ENCODE measurements at places on chromosomes 5 and 9. TPM values are rescaled to one million over a fixed set of nuclear protein-coding genes. Genes with fewer than 3 reads are reported as not detected.
A peak's percentile ranks its signal among the peaks of the same experiment; 100 is the strongest.

The SEMA4D gene
- total RNA-seq = 2.8 TPM

- no peak for DNase-seq
Measured at GRCh38 chr9:36858805-36859375, 175.2 kb downstream of the PAX5 start.

- DNase-seq = no peak
Measured at GRCh38 chr9:109737295-109737694, 42.7 kb upstream of the PALM2AKAP2 start.

GRCh38 chr9:122016309-122016708 is 76.8 kb downstream of the TTLL11 start:
- DNase-seq = peak; percentile 15

DNA sequence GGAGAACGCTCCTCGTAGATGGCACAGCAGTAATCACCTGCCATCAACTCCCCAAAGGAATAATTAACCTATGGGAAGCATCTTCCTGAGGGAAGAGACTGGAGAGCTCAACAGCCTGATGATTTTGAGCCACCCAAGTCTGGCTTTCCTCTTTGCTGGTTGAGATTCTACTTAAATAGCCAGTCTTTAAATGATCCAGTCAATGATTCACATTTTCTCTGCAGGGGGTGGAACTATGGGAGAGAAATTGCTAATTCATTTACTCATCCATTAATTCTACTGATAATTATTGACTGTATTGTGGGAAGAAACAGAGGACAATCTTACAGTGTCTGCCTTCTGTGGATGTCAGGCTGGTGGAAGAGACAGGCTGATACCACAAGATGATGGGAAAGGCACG is 355.0 kb upstream of the PANK3 start:
- no peak for DNase-seq

The ADRA1B gene
- total RNA-seq = 0.07 TPM

DNA sequence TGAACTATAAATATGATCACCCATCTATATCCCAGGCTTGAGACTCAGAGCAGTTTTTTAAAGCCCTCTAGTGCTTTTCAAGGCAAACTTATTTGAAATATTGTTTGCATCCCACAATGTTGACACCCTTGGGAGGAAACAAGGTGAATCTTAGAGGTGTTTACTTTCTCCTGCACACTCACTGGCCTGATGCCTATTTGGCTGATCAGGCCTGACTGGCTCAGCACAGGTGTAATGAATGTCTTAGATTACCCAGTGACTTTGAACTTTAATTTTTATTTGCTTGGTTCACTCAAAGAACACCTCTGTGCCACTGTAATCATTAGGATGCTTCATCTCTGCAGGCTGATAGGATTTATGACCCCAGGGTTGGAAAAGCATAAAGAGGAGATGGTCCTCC is 158.3 kb downstream of the KCTD16 start:
- DNase-seq = no peak

The HEXB gene
- 165 TPM for total RNA-seq

GRCh38 chr5:132296412-132297016 is 2.3 kb downstream of the SLC22A4 start:
- DNase-seq = peak; percentile 95

DNA sequence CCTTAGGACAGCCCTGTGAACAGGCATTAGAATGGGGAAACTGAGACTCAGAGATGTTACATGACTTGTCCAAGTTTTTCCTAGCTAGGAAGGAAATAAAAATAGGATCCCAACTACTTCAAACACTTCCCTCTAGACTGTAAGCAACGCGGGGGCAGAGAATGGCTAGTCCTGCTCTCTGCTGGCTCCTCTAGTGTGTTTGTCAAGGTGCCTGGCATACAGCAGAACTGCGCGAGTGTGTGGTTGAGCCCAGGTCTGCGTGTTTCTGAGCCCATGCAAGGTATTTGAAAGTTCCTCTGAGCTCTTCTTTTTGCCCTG is 152.5 kb downstream of the MACROH2A1 start:
- no peak for DNase-seq

DNA sequence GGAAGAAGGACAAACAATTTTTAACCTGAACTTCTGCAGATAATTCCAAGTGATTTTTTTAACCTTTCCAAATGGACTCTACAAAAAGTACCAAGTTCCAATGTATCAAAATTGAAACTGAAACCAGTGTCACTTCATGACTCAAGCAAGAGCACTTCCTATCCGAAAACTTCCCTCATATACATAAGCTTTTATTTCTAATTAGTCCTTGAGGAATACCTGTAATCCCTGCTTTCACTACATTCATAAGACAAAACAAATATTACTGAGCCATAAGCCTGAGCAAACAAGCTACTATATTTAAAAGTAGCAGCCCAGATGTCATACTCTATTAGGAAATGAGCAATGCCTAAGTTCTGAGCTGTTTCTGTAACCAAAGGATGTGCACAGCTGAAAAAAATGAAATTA is 224.4 kb downstream of the EBF1 start:
- DNase-seq = no peak

The PTRH1 gene
- total RNA-seq = 40.4 TPM

- DNase-seq = no peak
Measured at GRCh38 chr9:133163504-133164172, at the start of gene GBGT1. GBGT1 (minus strand) TSS chr9:133163914; CDS start chr9:133162412, 1,502 bp downstream.

The PCDHGA6 gene
- total RNA-seq = 1.3 TPM

- DNase-seq = no peak
Measured at GRCh38 chr9:10614196-10614800, 1.5 kb upstream of the PTPRD start.

The ZNF608 gene
- total RNA-seq = 21.6 TPM

GRCh38 chr5:112535356-112535755 is 116.3 kb upstream of the EPB41L4A start:
- DNase-seq = no peak

GRCh38 chr9:85216601-85217000 is 525.2 kb downstream of the AGTPBP1 start:
- DNase-seq = no peak

DNA sequence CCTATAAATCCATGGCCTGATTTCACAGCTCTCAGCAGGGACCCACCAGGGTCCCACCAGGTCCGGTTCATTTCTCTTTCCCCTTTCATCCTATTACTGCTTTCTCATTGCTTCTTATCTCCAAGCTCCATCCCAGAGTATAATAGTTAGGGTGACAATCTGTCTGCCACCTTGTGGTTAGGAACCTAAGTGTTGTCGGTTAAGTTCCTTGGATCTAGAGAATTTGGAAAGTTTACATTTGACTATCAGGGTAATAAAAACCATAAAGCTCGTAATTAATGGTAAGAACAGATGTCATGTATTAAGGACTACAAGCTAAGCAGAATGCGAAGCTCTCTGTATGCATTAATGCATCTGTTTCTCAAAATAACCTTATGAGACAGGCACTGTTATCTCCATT is 259.1 kb downstream of the SH3GL2 start:
- no peak for DNase-seq

The TAF11L13 gene
- not detected for total RNA-seq

DNA sequence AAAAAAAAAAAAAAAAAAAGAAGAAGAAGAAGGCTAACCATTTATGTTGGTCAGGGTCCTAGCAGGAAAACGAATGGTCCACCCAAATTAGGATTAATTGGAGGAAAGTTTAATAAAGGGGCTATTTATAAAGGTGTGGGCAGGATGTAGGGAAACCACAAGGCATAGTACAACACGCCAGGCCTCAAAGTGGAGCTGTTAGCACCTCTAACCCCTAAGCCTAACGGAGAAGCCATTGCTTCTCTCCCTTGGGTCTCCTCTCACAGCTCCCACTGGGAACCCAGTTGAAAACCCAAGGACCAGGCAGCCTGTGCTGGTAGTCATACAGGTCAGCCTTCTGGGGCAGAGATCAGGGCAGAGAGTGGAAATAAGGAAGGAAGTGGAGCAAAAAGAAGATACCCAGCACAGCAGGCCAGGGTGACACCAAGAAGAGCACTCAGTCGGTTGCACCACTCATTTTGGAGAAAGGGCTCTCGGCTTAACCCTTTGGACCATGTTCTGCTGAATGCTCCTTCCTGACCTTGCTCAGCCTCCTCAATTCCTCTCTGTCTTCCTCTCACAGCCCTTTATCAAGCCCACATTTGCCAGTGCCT is 8.8 kb upstream of the GLIPR2 start:
- no peak for DNase-seq

- no peak for DNase-seq
Measured at GRCh38 chr9:96156171-96156974, 145.6 kb downstream of the HSD17B3 start.

GRCh38 chr5:147085409-147085808 is 149.4 kb upstream of the STK32A start:
- no peak for DNase-seq

The PAM gene
- 199 TPM for total RNA-seq

DNA sequence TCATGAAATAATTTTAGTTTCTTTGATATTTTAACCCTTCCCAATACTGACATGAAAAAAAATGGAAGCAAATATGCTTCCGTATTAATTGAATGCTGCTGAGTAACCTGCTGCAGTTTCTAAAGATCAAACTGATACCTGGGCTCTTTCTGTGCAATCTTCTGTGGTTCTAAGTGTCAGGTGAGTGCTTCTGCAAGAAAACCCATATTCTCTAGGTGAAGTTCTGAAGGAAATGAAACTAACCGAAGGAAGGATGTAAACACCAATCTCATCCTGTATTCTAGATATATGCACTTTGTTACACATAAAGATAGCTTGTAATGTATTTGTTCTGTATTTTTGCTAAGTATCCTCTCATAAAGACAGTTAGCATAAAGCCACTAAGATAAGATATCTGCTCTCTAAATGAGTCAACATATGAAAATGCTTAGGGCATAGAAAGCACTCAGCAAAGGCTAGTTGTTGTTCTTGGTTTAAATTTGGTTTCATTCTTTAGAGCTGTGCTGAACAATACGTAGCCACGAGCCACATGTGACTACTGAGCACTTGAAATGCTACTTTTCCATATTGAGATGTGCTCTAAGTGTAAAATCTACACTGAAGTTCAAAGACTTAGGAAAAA is 52.0 kb downstream of the ITGA2 start:
- no peak for DNase-seq

GRCh38 chr9:132063281-132063680 is 16.4 kb downstream of the MED27 start:
- DNase-seq = no peak

- no peak for DNase-seq
Measured at GRCh38 chr9:114226246-114227055, 71.1 kb downstream of the COL27A1 start.

GRCh38 chr5:78597068-78597973 is 51.3 kb downstream of the LHFPL2 start:
- no peak for DNase-seq

- no peak for DNase-seq
Measured at GRCh38 chr9:114525513-114525912, 20.2 kb upstream of the WHRN start.

DNA sequence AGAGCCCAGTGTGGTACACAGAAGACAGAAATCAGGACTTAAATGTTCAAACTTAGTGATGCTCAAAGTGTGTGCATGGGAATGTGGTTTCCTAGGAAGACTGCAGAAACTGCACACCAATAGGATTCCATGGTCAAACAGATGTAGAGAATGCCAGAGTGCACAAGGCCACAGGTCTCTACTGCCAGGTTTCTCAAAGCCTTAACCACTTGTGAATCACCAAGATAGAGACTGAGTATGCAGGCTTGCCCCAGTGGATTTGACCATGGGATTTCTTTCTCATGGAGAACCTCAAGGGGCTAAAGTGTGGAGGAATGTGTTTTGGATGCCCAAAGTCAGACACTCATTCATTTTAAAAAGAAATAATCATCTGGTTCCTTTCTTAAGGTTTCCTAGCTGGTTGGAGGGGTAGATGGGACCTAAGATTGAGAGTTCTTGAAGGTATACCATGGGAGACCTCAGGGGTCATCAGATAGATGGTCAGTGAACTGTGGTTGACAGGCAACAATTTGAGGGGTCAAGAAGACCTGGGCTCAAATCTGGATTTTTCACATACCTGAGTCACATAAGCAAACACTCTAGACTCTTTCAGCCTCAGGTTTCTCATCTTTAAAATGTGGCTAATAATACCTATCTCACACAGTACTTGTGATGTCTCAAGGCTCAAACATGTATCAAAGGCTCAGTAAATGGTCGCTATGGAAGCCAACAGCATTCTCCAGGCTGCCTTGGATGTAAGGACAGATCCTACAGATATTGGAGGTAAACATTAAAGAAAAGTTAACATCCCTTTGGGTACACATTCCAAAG is 81.1 kb downstream of the BOD1 start:
- DNase-seq = no peak

The CKMT2 gene
- total RNA-seq = 0.07 TPM

The RASEF gene
- total RNA-seq = 0.07 TPM

DNA sequence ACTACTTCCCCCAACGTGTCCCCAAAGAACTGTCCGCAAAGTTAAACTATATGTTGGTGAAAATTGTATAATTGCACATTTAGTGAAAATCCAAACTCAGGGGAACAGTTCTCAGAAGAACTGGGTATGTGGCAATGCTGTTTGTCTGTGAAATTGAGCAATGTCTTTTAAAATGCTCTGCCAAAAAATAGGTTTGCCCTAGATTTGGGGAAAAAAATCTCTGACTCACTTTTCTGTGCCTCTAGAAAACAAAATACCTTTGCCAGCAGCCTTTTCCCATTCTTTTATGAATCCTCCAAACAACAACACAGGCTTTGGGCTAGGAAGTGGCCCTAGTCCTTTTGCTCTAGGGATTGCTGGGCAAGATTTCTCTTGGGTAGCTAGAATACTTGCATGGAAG is 37.4 kb upstream of the ZNF608 start:
- no peak for DNase-seq

DNA sequence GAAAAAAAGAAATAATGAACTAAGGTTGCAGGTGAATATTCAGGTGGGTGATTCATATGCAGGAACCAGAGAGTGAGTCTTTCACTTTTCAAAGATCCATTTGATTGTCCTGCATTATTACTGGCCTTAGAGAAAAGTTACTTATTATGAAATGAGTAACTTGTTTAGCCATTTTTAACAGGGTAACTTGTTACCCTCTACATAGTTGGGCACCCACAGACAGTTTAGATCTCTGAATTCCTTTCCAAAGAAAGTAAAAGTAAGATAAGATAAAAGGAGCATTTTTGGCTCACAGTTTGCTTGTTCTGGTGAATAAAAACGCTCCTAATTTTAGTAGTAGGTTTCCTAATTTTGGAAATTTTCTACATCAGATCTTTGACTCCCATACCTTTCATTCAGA is 54.1 kb upstream of the DAB2 start:
- no peak for DNase-seq

GRCh38 chr5:773517-774264 is 10.8 kb downstream of the ZDHHC11B start:
- DNase-seq = no peak

DNA sequence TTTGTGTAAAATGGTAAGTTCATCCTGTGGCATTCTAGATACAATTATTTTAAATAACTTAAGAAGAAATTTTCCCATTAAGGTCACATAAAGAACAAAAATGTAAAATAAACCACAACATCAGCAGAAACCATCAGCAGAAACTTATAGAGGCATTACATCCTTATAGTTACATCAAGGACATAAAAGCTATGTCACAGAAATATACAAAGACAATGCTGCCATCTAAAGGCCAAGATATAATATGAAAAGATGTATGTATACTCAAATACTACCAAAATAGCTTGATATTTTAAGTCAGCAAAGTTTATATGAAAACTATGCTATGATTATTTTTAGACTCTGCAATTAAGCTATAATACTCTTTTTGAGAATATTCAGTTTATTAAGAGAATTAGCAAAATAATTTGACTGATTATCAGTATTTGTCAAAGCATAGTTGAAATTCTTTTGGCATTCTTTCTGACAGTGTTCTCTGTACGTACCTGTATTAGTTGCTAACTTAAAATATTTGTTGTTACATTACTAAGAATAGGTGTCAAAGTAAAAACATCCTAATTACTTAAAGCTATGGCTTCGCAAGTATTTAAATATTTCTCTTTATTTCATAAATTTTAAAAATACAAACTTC is 36.2 kb downstream of the FBXL17 start:
- DNase-seq = peak; percentile 7

The CARTPT gene
- total RNA-seq = not detected

All from pulmonary artery endothelial cell (primary cell).